ENCODE measurements at places on chromosomes 11 and 22.
A peak's percentile ranks its signal among the peaks of the same experiment; 100 is the strongest.

DNA sequence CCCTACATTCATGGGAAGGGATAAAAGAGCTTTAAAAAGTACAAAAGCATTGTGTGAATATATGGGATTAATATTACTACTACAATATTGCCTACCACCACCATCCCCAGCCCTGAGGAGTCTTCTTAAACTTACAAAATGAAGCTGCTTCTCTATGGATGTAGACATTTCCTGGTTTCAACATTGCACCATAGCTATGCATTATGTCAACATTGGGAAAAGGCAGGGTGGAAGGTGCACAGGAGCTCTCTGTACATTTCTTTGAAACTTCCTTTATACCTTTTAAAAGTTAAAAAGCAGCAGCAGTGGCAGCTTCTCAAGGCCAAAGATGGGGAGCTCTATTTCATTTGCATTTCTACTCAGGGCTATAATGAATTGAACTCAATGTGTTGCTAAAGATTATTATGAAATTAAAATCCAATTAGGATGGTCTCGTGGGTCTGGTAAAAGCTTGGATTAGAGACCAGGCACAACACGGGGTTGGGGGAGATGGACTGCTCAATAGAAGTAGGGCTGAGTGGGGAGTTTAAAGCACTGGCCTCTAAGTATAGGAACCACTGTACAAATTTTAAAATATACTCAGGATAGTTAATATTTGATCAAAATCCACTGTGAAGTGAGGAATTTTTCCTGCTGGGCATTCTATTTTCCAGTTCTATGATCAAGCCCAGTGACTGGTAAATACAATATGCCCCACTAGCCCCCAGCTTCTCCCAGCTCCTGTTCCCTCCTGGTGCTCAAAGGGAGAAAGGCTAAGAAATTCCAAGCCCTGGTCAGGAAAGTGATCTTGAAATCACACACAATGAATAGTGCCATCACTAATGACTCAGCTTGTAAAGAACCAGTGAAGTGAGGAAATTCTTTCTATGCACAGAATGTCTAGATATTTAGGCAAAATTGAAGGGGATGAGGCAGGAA, 362.7 kb upstream of the CCDC90B start:
- no peak for DNase-seq

DNA sequence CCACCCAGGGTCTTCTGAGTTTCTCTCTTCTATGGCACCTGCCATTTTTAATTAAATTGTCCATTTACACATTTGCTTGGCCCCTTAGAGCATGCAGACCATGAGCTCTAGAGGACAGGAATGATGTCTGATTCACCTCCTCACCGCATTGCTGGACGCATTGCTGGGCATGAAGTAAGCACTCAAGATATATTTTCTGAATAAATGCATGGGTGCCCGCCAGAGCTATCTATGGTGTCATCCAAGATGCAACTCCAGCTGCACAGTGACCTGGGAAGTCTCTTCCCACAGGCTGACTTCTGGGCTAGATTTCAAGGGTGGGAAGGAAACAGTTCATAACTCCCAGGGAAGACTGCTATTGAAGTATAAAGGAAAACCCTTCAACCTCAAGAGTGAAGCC, 66.6 kb upstream of the ASPHD2 start:
- DNase-seq = no peak

DNA sequence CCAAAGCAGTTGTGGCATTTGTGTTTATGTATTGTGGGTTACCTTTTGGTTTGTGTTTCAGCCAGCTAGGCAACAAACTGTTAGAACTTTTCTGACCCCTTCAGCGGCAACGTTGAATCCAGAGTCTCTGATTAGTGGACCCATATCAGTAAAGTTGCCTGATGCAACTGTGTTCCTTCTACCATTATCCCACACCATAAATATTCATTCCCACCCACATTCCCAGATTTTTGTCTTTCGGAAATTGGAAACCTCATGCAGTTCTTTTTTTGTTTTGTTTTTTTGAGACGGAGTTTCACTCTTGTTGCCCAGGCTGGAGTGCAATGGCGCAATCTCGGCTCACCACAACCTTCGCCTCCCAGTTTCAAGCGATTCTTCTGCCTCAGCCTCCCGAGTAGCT, 30.7 kb upstream of the RBX1 start:
- no peak for DNase-seq

- DNase-seq = no peak
Observed at GRCh38 chr22:42314709-42315391, 44.4 kb upstream of the TCF20 start.

DNA sequence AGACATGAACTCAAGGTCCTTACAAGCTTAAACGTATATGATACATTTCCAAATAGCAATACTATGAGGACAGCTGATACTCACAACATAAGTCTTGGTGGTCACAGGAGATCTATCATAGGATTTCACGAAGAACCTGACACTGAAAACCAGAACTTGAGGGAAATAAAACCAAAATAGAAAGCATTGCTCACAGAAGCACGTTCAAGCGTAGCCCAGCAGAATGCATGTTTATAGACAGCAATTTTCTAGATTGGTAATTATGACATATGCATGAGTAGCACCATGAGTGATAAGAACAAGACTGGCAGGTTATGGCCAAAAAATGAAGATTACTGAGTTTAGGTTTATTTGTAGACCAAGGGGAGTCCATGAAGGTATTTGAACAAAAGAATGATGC, 243.5 kb downstream of the ETS1 start:
- no peak for DNase-seq

- no peak for DNase-seq
Observed at GRCh38 chr22:49894322-49895054, 23.8 kb downstream of the ALG12 start.

- DNase-seq = no peak
Observed at GRCh38 chr22:29831186-29831921, 6.7 kb downstream of the ASCC2 start.

GRCh38 chr11:34346551-34346950, 11.3 kb downstream of the ABTB2 start:
- no peak for DNase-seq

- DNase-seq = no peak
Observed at GRCh38 chr11:68521969-68522652, 61.6 kb downstream of the PPP6R3 start.

GRCh38 chr22:44918925-44919392, 90.8 kb downstream of the PHF21B start:
- no peak for DNase-seq

DNA sequence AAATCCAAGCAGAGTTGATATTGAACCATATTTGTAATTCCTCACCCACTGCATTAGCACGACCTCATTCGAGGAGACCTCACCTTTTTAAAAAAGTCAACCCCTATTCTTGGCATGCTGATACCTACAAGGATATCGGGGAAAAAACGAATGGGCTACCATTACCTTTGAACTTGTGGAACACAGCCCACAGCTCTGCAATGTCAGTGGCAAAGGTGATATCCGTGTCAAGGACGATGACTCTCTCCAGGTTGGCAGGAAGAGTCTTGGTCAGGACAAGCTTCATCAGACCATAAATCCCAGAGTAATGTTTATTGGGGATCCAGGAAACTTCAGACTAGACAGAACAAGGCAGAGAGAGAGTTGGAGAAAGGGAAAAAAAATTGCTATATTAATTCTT, 355.6 kb downstream of the LARGE1 start:
- no peak for DNase-seq

DNA sequence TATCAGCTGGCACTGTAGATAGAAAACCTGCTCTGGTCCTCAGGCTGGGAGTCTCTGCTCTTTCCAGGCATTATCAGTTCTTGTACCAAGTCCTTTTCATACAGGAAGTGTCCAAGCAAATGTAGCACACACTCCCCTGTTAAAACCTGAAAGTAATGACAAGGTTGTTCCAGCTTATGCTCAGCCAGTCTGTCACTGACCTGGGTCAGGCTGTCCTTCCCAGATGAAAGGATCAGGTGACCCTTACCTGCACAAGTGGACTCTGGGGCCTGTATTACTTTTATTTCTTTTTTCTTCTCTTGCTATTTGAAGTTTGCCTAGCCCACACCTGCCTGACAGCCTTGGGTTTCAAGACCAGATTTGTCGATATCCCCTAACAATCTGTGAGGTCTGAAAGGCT, 156.3 kb upstream of the SESN3 start:
- no peak for DNase-seq

DNA sequence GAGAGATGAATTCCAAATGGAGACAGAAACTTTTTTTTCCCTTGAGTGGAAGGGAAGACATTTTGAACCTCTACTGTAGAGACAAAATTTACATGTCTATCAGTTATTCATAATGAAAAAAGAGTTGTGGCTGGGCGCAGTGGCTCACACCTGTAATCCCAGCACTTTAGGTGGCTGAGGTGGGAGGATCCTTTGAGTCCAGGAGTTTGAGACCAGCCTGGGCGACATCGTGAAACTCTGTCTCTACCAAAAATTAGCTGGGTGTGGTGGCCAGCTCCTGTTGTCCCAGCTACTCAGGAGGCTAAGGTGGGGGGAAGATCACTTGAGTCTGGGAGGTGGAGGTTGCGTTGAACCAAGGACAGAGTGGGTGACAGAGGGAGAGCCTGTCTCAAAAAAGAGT, 4.1 kb downstream of the EED start:
- no peak for DNase-seq

GRCh38 chr11:111878385-111878848, 548 bp downstream of the FDXACB1 start:
- DNase-seq = no peak

DNA sequence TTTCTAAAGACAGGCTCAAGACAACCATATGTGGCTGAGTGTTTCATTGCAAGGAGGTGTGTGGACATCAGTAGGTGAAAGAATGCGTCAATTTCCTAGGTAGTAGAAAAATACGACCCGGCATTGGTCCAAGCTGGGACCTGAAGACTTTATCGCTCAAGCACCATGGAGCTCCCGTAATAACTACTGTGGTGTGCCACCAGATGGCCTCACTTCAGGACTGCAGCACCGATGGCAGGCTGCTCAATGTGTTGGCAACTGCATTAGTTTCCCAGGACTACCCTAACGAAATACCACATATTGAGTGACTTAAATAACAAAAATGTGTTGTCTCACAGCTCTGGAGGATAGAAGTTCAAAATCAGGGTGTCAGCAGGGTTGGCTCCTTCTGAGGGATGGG, 72.4 kb upstream of the FAT3 start:
- no peak for DNase-seq

DNA sequence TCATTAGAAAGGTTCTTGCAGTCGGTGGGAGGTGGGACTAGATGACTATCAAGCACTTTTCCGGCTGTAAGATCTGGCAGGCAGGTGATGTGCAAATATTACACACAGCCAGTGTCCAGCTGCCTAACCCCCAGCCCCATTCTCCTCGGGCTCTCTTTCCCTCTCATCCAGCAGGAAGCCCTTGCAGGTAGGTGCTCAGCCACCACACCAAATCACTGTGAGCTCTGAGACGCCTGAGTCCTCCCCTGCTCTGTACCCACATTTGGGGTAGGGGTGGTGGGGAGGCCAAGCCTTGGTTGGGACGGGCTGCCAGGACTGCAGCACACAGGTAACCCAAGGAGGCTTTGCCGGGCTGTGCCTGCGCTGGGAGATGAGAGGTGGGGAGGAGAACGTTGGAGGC, 601 bp downstream of the ART5 start:
- no peak for DNase-seq

- no peak for DNase-seq
Observed at GRCh38 chr11:123203934-123204333, 8.9 kb upstream of the CLMP start.

DNA sequence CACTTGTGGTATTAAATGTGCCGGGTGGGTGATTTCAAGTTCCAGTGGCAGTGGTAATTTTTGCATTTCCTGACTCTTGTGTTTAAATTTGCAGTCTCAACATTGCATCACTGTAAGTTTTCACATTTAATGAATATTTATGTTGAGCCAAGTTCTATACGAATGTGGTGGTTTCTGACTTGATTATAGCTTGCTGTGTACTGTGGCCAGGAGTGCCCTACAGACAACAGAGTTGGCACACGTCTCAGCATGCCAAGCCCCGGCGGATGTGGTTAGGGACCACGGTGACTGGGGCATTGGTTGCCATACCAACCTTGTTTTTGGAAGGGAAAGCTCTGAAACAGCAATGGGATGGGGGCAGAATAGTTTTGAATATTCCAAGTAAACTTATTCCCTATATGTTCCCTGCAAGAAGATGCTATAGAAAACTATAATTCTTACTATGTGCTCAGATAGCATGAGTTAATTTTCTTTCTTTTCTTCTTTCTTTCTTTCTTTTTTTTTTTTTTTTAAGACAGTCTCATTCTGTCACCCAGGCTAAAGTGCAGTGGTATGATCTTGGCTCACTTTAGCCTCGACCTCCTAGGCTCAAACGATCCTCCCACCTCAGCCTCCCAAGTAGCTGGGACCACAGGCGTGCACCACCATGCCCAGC, 16.0 kb downstream of the ZNRF3 start:
- DNase-seq = no peak

DNA sequence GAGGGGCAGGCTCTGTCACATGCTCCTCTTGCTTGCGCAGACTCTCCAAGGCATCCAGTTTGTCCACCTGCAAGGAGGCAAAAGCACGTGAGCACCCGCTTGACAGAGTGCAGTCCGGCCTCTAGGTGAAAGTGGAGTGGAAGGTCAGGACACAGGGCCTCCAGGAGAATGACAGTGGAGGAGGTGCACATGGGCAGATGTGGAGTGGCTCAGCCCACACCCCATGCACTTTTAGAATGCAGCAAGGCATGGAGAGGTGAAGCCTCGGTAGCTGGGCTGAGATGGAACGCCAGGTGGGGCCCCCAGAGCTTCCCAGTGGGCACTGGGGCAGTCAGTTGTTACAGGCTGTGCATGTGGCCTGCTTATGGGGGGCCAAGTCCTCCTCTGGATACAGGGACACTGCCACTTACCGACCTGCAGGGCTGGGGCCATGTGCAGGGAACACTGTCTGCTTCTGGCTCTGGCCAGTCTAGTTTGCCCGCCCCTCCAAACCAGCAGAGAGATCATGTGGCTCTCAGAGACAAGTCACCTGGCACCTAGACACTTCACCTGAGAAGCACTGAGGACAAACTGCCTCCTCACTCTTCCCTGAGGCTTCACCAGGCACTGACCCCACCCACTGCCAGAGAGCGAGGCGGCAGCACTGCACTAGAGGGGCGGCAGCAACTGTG, 2.3 kb upstream of the SLC25A1 start:
- no peak for DNase-seq

DNA sequence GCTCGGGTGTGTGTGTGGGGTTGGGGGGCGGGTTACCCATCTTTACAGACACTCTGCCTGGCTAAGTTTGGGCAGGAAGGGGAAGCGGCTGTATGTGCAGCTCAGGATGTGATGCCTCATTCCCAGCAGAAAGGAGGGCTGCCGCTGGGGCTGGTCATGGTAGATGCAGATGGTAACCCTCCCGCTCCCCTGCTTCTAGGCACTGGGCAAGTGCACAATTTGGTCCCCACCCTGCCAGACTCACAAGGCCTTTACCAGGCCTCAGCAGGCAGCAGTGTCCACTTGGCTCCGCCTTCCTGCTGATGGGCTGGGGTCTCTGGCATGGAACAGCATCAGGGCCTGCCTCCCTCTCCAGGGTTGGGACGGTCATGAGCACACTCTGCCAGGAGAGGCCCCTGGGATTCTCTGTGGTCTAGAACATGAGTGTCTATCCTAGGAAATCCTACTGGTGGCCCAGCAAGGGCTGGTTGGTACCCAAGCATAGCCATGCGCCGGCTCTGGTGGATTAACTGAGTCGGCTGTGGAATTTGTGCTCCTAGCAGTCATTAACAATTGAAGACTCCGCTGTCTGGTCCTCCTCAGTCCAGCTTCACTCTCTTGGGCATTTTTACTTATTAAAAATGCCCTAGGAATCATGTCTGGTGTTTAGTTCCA, 4.2 kb downstream of the LMO1 start:
- peak; percentile 50 for DNase-seq

- peak; percentile 8 for DNase-seq
Observed at GRCh38 chr11:69515271-69516245, 34.1 kb downstream of the LINC01488 start.

Data from Kasumi-1 (cell line).